Neural crest cell (in vitro differentiated cells): ENCODE measurements at places on chromosomes 6 and 20.
A peak's percentile ranks its signal among the peaks of the same experiment; 100 is the strongest.

DNA sequence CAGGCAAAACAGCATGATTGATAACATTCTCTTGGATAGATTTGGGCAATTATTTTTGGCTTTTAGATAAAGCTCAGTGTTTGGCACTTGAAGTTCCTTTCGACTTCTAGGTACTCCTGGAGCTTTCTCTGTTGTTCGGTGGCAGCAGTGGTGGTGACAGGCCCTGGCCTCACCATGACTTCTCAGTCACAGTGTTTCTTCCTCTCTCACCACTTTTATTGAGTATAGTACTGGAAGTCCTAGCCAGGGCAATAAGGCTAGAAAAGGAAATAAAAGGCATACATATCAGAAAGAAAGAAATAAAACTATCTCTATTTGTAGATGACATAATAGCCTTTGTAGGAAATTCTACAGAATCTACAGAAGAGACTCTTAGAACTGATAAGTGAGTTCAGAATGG lies 101.2 kb upstream of the SIRPG start:
- H3K27me3 ChIP-seq: peaks cover 12% of the 10 kb centered on the region
- no peak overlapping the region for H3K27ac ChIP-seq
- no peaks in the 10 kb centered on the region for H3K36me3 ChIP-seq

GRCh38 chr20:20130399-20130798 lies 78.1 kb downstream of the CFAP61 start:
- no peak overlapping the region for H3K27ac ChIP-seq
- H3K4me1 ChIP-seq: no peaks in the 10 kb centered on the region
- DNase-seq: no peak
- peaks cover 5% of the 10 kb centered on the region for H3K27me3 ChIP-seq
- H3K4me3 ChIP-seq: no peak overlapping the region

GRCh38 chr6:52532457-52532856 lies 44.4 kb downstream of the TRAM2 start:
- H3K27me3 ChIP-seq: no peaks in the 10 kb centered on the region
- H3K4me1 ChIP-seq: peaks cover 4% of the 10 kb centered on the region
- no peak for DNase-seq
- H3K27ac ChIP-seq: no peak overlapping the region
- no peak overlapping the region for H3K4me3 ChIP-seq

DNA sequence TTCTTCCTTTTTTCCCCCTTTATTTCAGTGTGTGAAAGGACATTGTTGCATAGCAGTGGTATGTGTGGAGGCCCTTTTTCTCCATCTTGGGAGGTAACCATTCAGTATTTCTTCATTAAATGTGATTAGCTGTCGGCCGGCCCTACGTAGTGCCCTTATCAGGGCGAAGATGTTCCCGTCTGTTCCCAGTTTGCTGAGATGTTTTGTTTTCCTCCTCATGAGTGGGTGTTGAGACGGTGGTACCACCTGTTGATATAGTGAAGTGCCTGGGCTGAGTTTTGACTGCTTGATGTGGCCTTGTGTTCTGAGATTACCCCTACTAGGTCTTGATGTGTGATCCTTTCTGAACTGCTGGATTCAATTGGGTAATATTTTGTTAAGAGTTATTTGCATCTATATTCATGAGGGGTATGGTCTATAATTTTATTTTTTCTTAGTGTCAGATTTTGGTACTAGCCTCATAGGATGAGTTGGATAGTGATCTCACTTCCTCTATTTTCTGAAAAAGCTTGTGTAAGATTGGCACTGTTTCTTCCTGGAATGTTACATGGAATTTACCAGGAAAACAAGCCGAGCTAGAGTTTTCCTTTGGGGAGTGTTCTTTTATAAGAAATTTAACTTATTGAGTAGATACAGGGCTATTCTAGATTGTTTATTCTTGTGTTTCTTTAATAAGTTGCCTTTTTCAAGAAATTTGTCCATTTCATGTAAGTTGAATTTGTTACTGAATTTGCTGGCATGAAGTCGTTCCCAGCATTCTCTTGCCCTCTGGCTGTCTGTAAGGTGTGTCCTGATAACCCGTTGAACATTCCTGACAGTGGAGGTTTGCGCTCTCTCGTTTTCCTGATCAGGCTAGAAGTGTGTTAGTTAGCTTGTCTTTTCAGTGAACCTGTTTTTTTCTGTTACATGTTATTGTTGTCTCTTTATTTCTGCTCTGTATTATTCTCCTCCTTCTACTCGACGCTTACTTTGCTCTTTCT lies 4.3 kb downstream of the MTG2 start:
- H3K27ac ChIP-seq: no peak overlapping the region
- H3K4me3 ChIP-seq: peak overlapping the region; percentile 72
- H3K36me3 ChIP-seq: no peaks in the 10 kb centered on the region
- no peaks in the 10 kb centered on the region for H3K27me3 ChIP-seq

- H3K4me1 ChIP-seq: no peaks in the 10 kb centered on the region
- H3K36me3 ChIP-seq: no peaks in the 10 kb centered on the region
- H3K4me3 ChIP-seq: no peak overlapping the region
- H3K27me3 ChIP-seq: peaks cover 82% of the 10 kb centered on the region
- no peak overlapping the region for H3K27ac ChIP-seq
Measured at GRCh38 chr6:30155520-30156261, 5.3 kb downstream of the TRIM10 start.

DNA sequence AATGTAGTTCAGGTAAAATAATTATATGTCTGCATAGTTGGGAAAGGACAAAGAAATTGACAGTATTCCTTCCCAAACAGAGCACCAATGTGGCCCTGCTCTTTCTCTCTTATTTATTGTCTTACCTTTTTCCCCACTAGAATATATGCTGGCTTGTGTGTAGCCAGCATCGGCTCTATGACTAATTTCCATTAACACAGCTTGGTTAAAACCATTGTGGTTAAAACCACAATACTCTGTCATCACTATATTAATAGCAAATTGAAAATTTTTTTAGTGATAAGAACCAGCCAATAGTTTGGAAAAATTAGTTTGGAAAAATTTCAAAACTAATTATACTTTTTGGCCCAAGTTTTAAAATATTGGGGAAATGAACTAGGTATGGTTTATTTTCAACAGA lies 535.1 kb downstream of the UTRN start:
- no peak overlapping the region for H3K27ac ChIP-seq
- peaks cover 7% of the 10 kb centered on the region for H3K36me3 ChIP-seq
- no peak for DNase-seq
- no peaks in the 10 kb centered on the region for H3K27me3 ChIP-seq
- peaks cover 5% of the 10 kb centered on the region for H3K4me1 ChIP-seq

DNA sequence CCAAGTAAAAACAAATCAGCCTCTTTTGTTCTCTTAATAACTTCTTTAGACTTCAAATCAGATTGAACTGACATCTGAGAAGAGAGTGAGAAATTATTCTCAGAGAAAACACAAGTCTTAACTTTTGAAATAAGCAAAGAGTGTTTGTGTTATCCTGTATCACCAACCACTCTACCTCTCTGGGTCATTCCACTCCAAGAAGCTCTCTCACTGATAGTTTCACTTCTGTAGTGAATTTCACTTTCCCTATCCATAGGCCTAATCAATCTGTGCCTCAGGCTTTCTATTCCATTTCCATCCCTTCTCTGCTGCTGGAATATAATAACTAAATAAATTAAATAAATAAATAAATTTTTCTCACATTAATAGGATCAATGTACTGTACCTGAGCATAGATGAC lies 235.0 kb downstream of the HTR1B start:
- H3K4me1 ChIP-seq: no peaks in the 10 kb centered on the region
- no peak for DNase-seq
- peaks cover 3% of the 10 kb centered on the region for H3K36me3 ChIP-seq
- H3K27me3 ChIP-seq: no peaks in the 10 kb centered on the region
- no peak overlapping the region for H3K4me3 ChIP-seq
- H3K27ac ChIP-seq: no peak overlapping the region

DNA sequence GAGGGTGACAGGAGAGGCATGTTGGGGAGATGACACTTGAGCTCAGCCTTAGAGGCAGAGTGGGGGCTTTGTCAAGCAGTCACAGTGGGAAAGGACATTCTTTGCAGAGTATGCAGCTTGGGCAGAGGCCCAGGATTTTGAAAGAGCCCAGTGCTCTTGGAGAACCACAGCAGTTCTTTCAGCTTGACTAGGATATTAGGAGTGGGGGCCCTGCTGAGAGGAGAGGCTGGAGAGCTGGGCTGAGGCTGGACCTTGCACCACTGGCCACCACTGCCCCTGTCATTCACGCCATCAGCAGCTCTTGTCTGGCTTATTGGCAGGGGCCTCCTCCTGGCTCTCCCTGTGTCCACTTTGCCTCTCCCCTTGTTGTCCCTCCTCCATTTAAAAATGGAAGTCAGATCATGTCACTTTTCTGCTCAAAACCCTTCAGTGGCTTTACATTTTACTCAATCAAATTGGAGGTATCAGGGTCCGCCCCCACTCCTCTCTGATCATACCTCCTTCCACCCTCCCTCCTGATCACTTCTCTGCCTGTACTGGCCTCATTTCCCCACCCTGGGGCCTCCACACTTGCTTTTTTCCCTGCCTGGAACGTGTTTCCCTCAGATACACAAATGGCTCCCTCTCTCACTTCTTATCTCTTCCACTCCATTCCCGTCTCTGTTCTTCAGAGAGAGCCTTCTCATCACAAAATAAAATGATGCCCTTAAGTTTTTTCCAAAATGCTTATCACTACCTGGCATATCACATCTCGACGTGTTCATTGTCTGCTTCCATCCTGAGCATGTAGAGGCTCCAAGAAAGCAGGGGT lies 10.5 kb downstream of the MANBAL start:
- no peak overlapping the region for H3K27ac ChIP-seq
- no peaks in the 10 kb centered on the region for H3K27me3 ChIP-seq
- no peak overlapping the region for H3K4me3 ChIP-seq
- peaks cover 17% of the 10 kb centered on the region for H3K4me1 ChIP-seq

DNA sequence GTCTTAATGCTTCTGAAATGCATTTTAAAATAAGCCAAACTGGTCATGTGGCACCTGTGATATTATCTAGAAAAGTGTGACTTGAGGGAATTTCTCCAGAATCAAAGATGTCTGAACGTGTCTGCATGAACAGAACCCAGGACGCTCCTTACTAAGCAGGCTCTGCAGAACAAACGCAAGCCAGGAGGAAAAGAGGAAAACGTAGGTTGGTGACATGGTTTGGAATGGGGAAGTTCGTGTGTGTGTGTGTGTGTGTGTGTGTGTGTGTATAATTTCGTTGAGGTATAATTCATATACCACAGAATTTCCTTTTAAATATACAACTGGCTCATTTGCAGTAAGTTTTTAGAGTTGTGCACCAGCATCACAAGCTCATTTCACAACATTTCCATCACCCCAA lies 200.5 kb upstream of the FOXQ1 start:
- DNase-seq: no peak
- H3K27ac ChIP-seq: no peak overlapping the region
- H3K4me3 ChIP-seq: no peak overlapping the region

DNA sequence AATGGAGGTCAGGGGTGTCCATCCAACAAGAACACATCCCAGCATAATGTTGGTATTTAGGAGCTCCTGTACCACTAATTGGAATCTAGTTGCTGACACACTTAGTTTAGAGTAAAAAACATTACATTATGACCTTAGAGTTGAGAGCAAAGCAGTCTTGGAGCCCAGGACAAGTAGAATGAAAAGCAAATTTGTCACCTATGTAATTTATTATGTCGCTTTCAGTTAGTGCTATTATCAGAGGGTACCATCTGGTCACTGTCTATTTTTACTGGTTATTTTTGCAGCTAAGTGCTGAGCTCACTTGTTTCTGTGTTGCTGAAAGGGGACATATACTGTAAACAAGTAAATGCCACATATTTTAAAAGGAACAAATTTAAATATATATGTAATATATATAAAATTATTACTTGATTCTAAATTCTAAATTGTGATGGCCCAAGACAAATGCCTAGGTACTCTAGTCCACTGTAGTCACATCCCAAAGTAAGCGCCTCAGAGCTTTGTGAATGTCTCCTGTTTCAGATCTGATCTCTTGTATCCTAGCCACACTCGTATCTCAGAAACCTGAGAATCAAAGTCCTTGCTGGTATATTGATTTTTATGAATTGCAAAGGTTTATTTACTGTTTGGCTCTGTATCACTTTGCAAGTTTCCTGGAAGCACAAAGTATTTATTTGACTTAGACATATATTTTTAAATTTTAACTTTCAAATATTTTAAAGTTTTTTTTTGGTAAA lies 148.6 kb upstream of the MAN1A1 start:
- H3K27ac ChIP-seq: no peak overlapping the region
- H3K27me3 ChIP-seq: peaks cover 3% of the 10 kb centered on the region
- no peak for DNase-seq
- H3K4me1 ChIP-seq: no peaks in the 10 kb centered on the region
- no peak overlapping the region for H3K4me3 ChIP-seq

DNA sequence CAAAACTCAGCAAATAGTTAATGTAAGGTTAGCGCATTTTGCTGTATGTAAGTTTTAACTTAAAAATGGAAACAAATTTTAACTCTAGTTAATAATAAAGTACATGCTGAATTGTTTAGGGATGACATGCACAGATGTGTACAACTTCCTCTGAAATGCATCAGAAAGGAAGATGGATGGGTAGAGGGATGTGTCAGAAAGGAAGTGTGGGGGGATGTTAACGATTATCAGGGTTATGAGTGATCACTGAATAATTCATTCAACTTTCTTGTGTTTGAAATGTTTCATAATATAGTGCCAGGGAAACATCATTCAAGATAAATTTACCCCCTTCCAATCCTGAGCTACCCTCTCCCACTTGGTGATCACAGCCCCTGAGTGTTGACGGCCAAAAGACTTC lies 87.6 kb downstream of the FOXA2 start:
- no peak for DNase-seq
- H3K36me3 ChIP-seq: no peaks in the 10 kb centered on the region
- H3K27ac ChIP-seq: no peak overlapping the region
- no peak overlapping the region for H3K4me3 ChIP-seq
- peaks cover 61% of the 10 kb centered on the region for H3K27me3 ChIP-seq
- no peaks in the 10 kb centered on the region for H3K4me1 ChIP-seq

DNA sequence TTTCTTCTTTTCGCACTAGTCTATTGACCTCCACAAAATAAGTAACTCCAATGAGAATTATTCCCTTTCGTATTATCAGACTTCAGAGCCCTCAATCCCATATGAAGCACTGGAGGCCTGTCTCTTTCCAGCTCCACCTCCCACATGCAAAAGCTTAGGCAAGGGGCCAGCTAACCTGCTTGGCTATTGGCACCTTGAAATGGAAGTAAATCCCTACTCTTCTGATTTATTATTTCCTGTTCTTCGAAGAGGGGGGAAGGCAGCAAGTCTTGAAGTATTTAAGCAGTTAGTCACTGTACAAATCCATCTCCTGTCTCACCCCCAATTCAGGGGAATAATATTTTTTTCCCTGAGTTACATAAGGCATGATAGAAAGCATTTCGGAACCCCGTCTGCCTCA lies 577.8 kb downstream of the MAFB start:
- no peak overlapping the region for H3K4me3 ChIP-seq
- H3K4me1 ChIP-seq: peaks cover 10% of the 10 kb centered on the region
- no peaks in the 10 kb centered on the region for H3K27me3 ChIP-seq

GRCh38 chr6:151054306-151054705 lies 185.5 kb upstream of the AKAP12 start:
- no peaks in the 10 kb centered on the region for H3K27me3 ChIP-seq
- H3K27ac ChIP-seq: no peak overlapping the region
- H3K36me3 ChIP-seq: peaks cover 19% of the 10 kb centered on the region

DNA sequence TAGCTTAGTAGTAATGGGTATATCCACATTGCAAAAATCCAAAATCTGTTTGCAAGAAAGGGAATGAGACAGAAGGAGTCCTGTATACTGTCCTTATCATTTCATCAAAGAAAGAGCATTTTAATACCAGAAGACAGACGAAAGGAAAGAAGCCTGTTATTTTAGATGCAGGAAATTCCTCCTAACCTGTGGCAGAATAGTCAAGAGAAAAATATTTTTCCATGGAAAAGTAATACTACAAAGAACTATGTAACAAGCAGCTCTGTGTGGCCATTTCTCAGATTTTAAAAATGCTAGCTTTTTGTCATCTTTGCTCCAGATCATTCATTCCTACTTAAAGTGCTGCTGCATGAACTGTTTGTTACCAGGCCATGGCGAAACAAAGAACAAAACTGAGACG lies 72.9 kb upstream of the SCP2D1 start:
- peaks cover 10% of the 10 kb centered on the region for H3K4me1 ChIP-seq
- no peaks in the 10 kb centered on the region for H3K27me3 ChIP-seq
- H3K4me3 ChIP-seq: no peak overlapping the region
- peaks cover 4% of the 10 kb centered on the region for H3K36me3 ChIP-seq
- no peak overlapping the region for H3K27ac ChIP-seq
